ENCODE measurements at places on chromosomes 4 and X.

- no peak for DNase-seq
Observed at GRCh38 chrX:63686878-63687714, 97.9 kb downstream of the ARHGEF9 start.

DNA sequence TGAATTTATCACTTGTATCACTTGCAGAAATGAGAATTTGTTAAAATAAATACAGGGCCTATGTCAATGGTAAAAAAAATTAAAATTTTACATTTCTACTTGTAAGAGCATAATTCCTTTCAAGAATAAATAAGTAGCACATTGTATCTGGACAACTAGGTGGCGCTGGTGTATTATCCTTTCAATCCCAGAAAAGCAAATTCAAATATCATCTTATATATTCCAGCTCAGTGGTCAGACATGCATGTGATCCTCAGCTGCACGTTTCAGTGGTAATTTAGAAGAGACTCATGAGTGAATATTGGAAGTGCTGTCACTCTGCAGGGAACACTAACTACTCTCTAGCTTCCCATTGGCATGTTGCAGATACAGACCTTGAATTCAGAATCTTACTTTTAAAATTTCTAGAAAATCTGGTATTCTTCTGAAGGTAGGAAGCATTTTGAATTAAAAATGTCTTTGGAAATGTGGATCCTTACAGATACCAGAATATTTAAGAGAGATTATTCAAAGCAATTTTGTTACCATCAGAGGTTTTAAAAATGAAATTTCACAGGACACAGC, 1414.7 kb upstream of the TENM3 start:
- DNase-seq = no peak

DNA sequence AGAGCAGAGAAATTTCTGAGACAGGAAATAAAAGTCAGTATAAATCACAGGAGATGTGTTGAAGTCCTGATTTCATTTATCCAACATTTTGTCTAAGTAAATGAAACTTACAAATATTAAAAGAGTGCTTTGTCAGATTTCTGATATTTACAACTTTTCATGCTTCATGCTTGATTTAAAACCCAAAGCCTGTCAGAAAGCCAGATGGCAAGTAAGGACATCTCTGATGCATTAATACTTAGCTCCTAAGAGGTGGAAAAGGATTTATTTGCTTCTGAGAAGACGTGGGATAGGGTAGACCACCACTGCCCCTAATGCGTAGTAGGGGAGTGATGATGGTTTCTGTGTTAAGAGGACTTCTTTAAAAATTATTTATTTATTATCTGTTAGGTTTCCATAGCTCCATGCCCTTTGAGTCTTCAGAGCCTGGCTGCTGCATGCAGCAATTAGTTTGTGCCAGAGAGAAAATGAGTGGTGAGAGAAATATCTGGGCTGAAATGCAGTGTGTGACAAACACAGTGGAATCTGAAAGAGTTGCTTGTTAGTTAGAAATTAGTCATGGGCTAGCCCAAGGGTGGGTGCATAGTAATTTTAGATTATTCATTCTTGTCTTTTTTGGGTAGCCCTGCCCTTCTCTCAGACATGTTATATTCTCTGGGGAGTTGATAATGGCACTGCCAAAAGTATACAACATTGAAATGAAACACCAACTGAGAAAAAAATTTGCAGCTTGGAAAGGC, 333.8 kb downstream of the C4orf33 start:
- DNase-seq = no peak

GRCh38 chr4:7590899-7591298, 156.2 kb upstream of the PSAPL1 start:
- DNase-seq = no peak

DNA sequence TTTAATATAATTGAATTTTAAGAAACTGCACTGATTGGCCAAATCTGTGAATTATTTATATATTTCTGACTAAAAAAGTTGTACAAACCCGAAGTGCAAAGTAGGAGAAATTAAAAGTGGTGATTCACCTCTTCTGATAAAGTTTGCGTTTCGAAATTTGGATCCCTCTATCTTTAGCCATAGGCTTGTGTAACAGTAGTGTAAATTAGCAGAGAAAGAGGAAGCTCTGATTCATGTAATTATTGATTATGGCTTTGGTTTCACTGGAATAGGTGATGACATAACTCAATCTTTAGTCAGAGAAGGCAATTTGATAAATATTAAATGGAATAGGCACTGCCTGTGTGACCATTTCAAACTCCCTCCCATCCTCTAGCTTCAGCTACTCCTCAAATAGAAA, 717.8 kb upstream of the PCDH7 start:
- no peak for DNase-seq

DNA sequence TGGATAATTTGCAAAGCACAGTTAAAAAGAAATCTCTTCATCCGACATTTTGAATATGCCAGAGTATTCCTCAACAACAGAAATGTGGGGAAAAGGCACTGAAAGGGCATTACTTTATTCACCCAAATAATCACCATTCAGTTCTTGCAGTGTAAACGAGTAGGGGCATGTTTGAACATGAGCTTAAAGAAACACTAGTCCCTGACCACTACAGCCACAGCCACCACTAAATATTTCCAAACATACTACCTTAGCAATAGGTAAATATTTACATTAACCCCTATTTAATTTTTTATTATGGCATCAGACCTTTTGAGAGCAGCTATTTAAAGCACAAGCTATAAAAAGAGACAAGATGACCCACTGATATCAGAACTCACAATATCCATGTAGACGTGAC, 27.6 kb downstream of the MCF2 start:
- no peak for DNase-seq

GRCh38 chrX:86028681-86029080, 18.7 kb downstream of the CHM start:
- DNase-seq = no peak

GRCh38 chr4:24657768-24658617, 73.6 kb upstream of the DHX15 start:
- no peak for DNase-seq

DNA sequence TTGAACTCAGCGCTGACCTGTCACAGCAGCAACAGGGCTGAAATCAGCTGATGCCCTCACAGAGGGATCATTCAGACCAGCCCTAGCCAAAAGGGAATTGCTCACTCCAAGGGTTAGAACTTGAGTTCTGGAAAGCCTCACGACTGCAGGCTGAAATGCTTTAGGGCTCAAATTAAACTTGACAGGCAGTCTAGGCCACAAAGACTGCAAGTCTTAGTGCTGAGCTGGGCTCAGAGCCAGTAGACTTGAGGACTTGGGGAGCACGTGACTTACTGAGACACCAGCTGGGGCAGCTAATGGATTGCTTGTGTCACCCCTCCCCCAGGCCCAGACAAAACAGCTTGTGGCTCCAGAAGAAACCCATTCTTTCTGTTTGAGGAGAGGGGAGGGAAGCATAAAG, 119.0 kb upstream of the SLC6A14 start:
- DNase-seq = no peak

DNA sequence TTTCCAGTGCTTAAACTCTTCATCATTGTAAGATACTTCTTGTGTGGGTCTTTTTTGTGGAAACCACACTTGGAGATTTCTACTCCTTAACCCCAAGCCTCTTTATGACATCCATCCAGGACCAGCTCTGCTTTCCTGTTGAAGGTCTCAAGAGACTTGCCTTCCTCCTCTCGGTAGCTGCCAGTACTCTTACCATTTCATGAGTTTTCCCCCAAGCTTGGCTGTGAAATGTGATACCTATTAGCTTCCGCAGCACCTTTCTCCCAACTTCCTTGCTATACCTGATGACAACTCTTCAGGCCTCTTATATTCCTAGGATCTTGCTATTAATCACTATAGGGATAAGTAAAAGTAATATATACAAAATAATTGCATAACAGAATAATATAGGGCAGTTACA, 1.9 kb upstream of the DCK start:
- DNase-seq = no peak

GRCh38 chr4:75673959-75674328, 733 bp upstream of the G3BP2 start:
- DNase-seq = no peak

DNA sequence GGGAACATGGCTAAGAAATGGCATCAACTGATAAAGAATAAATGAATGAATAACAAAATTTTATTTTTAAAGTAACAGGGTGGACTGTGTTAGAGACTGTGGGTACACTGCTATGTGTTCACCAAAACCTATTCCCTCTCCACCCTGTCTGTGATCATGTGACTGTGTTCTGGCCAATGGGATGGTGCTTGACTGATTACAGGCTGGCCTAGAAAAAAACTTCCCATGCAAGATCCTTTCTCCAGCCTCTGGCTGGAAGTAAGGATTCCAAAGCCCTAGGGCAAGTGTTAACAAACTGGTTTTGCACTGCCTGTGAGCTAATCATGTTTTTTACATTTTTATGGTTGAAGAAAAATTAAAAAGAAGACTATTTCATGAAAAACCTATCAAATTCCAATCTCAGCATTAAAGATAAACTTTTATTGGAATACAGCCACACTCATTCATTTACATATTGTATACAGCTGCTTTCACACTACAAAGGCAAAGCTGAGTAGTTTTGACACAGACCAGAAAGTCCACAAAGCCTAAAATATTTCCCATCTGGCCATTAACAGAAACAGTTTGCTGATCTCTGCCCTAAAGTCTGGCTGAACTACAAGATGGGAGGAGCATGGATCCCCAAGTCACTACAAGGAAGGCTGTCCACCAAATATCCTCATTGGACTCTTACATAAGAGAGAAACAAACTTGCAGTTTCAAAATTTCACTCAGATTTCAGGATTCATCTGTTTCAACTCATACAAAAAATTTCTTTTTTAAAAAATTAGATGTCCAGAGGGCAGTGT, 133.2 kb downstream of the ARHGAP6 start:
- DNase-seq = no peak

DNA sequence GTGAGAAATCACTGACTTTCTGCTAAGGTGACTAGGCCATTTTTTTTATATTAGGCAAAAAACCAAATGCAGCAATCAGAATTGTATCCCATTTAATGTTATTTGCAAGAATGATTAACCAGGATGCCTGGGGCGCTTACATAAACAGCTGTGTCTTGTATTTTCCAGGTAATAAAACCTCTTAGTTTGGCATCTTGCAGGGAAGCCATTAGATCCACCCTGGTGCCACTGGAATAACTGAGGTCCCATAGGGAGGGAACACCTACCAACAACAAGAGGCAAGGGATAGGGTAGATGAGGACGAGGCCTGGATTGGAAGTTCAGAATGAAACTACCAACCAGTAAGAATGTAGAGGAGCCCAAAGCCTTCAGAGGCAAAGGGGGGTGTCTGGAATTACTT, 288.3 kb downstream of the ARHGAP24 start:
- no peak for DNase-seq

DNA sequence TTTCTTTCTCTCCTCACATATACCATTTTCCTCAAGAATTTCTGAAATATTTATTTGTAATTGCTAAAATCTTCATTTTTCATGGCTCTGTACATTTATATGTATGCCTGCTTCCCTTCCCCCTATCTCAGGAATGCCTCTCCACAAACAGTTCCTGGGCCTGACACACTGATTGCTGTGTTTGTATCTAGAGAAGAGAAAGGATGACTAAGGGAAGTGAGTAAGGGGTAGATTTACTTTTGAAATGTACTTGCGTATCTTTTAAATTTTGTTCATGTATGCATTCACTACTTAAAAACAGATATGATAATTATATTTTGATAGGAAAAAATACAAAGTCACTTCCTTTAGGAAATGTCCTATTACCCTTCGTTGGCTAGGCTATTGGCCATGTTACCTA, 790.8 kb downstream of the PCDH18 start:
- no peak for DNase-seq

DNA sequence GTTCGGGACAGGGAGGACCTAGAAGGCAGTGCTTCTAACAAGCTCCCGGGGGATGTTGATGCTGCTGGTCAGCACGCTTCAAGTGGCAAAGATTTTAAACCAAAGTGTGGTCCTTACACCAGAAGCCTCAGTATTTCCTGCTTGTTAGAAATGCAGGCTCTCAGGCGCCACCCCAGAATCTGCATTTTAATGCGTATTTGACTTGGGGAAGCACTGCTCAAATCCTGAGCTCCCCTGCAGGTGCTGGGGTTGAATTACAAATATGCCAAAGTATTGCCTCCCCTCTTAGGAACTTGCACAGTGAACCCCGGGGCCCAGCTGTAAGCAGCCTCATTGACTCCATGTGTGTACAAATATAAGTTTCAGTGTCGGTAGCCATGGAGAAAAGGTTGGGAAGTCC, 70.8 kb upstream of the RAI2 start:
- no peak for DNase-seq
